ENCODE measurements at places on chromosomes 2 and 18.

DNA sequence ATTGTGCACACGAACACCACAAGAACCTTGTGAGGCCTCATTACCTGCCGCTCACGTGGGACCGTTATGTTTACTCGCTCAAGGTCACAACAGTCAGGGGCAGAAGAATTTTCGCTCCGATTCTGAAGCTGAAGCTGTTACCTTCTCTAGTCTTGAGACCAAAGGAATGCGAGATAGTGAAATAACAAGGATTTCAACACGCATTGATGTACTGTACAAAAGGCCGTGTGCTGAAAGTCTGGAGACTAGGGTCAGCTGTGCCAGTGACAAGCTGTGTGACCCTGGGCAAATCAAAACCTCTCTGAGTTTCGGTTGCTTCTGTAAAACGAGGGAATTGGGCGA is 583 bp downstream of the NEMP2 start:
- DNase-seq = no peak

- peak; percentile 31 for DNase-seq
Measured at GRCh38 chr2:165847001-165847400, 53.0 kb upstream of the GALNT3 start.

DNA sequence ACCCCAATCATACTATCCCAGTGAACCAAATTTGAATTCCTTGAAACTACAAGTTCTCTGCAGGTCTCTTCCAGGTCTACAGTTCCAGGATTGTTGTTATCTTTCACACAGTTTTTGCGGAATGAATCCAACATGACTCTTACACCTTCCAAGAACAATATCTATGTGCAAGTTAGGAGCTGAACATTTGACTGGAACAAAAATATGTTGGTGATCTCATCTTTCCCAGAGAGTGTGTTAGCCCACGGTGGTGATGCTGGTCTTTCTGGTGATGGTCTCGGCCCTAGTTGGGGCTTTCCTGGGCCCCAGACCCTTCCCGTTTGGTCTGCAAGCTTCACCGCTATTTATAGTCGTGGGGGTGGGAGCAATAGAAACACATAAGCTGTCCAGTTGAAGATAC is 173.7 kb downstream of the TPGS2 start:
- no peak for DNase-seq

DNA sequence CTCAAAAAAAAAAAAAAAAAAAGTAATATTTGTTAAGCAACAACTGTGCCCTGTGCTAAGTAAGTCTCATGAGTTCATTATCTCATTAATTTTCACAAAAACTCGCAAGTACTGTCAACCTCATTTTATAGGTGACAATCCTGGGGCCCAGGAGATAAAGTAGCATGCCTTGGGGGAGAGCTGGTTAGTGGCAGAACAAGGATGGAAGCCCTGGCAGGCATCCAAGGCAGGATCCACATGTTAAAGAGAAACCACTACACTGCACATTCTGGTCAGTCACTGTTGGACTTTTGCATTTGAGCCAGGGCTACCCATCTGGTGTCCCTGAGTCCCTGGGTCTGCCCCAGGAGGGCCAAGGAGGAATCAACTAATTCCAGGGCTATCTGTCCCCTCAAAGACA is 54.6 kb downstream of the ZFP36L2 start:
- DNase-seq = no peak

- DNase-seq = no peak
Measured at GRCh38 chr2:69190743-69191404, 177.9 kb downstream of the ANTXR1 start.

GRCh38 chr2:196066291-196067087 is 2.1 kb downstream of the DNAH7 start:
- DNase-seq = peak; percentile 42

DNA sequence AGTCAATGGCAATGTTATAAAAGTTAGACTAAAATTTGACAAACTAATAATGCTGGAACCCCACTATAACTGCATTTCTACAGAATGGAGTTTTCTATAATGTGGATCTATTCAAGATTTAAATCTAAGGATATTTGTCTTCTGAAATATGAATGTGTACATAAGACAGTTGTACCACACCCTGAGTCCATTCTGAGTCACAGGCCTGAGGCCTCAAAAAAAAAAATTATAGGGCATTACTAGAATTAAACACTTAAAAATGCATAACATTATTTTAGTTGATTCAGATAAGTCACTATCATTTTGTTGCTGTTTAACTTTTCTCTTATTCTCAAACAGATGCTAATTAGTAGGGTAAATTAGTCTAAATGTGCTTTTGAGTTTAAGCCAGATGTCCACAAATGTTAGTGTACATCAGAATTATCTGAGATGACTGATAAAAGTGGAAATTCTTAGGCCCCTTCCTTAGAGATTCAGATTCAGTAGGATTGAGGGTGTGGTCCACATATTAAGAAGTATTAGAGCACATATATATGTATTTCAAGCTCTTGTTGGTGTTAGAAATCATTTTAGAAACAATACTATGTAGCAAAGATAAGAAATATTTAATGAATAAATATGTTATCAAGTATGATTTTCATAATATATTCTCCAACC is 42.4 kb upstream of the COL5A2 start:
- DNase-seq = no peak

Data from iPS-NIHi11 (cell line).